Omental fat pad (tissue), 4 donors: ENCODE measurements at places on chromosomes 6 and 20. TPM values are rescaled to one million over a fixed set of nuclear protein-coding genes. Genes with fewer than 3 reads are reported as not detected.
A peak's percentile ranks its signal among the peaks of the same experiment; 100 is the strongest.

- no peak for DNase-seq
Measured at GRCh38 chr6:44869321-44869897, 458.7 kb upstream of the RUNX2 start.

DNA sequence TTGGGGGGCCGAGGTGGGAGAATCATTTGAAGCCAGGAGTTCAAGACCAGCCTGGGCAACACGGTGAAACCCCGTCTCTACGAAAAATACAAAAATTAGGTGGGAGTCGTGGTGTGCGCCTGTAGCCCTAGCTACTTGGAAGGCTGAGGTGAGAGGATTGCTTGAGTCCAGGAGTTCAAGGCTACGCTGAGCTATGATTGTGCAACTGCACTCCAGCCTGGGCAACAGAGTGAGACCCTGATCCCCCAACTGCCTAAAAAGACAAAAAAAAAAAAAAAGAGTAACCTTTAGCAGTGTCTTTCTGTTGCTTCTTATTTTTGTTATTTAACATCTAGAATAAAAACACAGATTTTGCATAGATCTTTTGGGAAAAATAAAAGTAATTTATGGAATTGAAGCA lies 13.1 kb upstream of the COQ3 start:
- no peak for DNase-seq

Gene HUS1B
- 5.4 TPM for total RNA-seq

Gene SCP2D1
- not detected for total RNA-seq

DNA sequence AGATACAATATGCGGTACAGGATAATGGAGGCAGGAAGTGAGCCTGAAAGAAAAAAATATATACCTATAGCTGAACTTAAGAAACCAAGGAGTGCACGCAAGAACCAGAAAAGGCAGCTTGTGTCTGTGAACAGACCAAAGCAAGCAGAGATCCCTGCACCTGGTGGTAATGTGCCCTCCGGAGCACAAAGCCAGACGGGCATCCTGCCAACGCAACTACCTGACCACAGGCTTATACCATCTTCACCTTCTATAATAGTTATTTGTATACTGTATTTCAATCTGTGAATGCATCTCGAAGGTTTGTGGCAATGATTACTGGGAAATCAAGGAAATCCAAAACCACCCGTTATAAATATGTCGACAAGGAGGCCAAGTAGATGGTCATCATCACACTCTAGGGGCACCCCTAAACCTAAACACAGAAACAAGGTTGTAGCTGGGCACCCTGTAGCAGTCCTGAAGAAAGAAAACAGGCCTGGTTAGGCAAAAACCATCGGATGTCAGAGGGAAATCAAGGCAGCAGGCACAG lies 801 bp downstream of the FBXL4 start:
- DNase-seq = peak; percentile 27

- DNase-seq = no peak
Measured at GRCh38 chr6:56458324-56458884, 184.3 kb downstream of the DST start.

- DNase-seq = no peak
Measured at GRCh38 chr20:37914672-37915433, 11.9 kb downstream of the VSTM2L start.

DNA sequence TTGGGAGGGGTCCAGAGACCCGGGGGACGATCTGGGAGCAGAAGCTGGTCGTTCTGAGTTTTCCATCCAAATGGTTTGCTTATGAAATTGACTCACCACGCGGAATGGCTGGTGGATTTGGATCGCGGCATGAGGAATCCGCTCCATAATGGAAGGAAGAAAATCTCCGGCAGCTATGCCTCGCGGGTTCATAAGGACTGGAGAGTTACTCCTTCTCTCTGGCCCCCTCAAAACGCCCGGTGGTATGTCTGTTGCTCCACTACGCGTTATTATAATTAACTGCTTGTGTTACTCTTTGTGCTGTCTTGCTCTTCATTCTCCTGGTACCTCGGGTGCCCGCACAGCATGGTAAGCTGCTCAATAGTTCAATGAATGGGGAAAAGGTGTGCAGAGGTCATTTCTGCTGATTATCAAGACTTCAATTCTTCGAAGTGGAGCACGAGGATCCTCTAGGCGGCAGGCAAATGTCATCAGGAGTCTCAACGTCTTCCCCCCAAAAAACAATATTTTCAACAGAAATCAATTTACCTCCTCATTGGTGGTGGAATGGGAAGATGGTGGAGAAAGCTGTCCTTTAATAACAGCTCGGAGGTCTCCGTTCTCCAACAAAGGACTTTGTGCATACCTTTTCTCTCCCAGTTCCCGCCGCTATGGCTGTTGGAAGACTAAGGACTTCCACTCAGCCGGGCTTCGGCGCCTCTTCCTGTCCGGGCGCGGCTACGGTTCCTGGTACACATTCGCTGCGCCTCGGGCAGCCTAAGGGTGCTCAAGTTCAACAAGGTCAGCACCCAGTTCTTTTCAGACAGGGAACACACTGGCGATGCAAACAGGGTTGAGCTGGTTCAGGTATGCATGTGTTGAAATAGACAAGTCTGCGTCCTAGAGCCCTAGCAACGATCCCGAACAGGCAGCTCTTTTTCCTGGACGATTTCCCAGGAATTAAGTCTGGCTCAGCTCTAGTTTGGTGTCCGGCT lies 9.2 kb upstream of the PRSS16 start:
- DNase-seq = no peak

- no peak for DNase-seq
Measured at GRCh38 chr6:38867726-38868125, 152.6 kb downstream of the DNAH8 start.

DNA sequence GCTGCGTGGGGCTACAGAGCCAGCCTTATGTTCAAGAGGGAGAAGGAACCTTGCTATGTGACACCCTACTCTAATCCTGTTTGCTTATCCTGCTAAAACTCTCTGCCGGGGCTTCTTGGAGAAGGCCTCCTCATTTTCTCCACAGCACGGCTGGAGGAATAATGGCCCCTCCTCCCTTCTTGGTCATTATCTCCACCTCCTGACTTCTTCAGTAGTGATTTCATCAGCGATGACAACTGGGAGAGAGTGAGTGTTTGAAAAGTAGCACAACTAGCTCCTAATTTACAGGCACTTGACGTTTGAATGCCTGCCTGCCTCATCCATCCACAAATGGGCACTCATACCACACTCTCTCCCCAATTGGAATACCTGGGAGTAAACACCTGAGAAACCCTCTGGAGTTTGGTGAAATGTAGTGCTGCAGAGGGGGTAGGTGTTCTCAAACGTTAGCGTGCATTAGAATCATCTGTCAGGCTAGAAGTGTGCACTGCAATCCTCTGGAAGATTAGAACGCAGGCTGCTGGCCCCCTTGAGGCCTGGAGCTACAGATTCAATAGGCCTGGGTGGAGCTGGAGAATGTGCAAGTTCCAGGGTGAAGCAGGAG lies 148.5 kb downstream of the FOXC1 start:
- DNase-seq = no peak

Gene OR12D1
- not detected for total RNA-seq
